ENCODE measurements at places on chromosomes 7 and 10.

GRCh38 chr7:37510043-37510634 is 61.5 kb upstream of the ELMO1 start:
- peak; percentile 28 for DNase-seq

- DNase-seq: peak; percentile 10
These were observed at the start of gene VWDE for GRCh38 chr7:12403287-12404181. VWDE (minus strand) TSS chr7:12403865; CDS start chr7:12403716, 149 bp downstream.

DNA sequence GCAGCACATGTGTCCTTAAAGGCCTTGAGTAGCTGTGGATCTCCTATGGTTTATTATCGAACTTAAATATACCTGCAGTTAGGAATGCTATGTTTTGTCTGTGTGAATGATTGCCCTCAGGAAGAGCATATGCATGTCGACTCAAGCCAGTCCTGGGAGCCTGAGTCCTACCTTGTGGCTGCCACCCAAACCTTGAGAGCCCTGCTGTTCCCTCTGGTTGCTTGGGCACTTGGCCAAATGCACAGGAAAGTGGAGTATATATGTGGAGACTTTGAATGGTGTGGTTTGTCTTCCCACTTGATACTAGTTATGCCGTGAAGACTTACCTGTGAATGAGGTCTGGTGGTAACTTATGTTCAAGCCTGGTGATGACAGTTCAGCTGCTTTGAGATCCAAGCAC is 409.8 kb downstream of the LRMDA start:
- DNase-seq: no peak

GRCh38 chr10:51910189-51910588 is 210.8 kb upstream of the CSTF2T start:
- DNase-seq: no peak

DNA sequence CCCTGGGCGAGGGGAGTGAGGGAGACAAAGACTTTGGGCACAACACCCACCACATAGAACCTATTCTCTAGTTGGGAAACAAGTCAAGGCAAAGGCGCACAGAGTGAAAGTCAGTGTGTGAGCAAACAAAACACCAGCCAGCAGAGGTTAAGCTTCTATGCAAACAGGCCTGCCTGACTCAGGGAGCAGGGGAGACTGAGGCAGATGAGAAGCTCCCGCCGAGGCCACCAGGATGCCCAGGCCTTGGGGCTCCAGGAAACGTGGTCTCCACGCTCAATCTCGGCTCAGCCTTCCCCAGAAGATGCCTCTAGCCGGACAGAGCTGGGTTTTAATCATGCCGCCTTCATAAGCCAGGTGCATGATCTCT is 74.1 kb upstream of the KCNMA1 start:
- no peak for DNase-seq

- DNase-seq: no peak
These were observed 261.6 kb upstream of the AOAH start for GRCh38 chr7:36985866-36986400.

- peak; percentile 35 for DNase-seq
These were observed 62.6 kb upstream of the GHITM start for GRCh38 chr10:84076540-84077195.

GRCh38 chr7:55022002-55022985 is 3.5 kb downstream of the EGFR start:
- no peak for DNase-seq

DNA sequence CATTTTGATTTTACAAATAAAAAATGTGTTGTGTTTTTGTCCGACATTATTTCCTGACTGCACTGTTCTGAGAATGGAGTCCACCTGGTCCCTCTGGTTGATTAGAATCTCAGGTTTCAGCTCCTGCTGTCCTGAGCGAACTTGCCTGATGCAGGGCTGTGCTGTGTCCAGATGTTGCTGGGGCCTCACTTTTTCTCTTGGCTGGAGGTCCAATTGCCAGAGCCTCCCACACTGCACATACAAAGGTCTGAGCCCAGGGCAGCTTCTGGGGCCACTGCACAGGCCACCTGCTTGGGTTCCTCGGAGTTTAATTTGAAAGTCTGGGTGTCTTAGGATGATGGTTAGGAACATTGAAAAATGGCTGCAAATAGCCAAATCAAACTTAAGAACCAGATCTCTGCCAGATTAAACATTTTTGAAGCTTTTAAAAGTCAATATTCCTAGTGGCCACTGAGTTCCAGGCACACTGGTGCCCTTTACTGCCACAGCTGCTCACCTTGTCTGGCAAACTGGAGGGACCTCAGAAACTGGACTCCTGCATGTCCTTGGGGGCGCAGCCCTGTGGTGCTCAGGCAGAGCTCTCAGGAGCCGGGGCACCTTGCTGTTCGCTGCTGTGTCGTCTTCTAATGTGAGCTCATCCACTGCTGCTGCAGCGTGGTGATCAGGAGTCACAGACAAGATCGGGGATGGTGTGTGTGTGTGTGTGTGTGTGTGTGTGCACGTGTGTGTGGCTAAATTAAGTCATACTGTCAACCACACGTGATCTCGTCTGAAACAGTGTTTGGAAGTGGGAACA is 75.0 kb downstream of the WDR37 start:
- no peak for DNase-seq

GRCh38 chr7:25884265-25884828 is 267.7 kb upstream of the NFE2L3 start:
- DNase-seq: no peak

- no peak for DNase-seq
These were observed 1073.4 kb downstream of the LRMDA start for GRCh38 chr10:76504823-76505222.

DNA sequence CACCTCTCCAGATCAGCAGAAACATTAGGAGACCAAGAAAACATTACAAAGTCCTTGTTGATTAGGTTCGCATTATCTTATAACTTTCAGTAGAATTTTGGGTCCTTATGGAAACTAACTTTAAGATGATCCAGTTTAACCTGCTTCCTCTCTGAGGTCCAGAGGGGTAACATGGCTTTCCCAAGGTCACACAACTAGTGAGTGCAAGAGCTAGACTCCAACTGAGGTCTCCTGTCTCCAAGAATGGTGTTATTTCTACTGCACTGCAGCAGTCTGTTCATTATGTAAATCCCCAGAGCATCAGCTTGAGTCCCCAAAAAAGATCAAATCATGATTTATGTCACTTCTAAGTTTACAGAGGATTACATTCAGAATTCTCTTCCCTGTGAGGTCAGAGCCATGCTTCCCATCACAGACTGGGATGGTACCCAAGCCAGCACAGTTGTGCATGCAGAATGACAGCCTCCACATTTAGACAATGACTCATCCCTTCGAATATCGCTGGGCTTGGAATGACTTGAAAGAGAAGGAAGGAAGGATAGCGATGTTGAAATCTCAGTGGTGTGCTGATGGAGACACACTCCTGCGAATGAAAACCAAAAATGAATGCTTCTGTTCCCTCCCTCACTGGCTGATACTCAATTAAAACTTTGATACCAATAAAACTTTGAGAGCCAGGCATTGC is 163.1 kb upstream of the PLXNA4 start:
- peak; percentile 25 for DNase-seq

DNA sequence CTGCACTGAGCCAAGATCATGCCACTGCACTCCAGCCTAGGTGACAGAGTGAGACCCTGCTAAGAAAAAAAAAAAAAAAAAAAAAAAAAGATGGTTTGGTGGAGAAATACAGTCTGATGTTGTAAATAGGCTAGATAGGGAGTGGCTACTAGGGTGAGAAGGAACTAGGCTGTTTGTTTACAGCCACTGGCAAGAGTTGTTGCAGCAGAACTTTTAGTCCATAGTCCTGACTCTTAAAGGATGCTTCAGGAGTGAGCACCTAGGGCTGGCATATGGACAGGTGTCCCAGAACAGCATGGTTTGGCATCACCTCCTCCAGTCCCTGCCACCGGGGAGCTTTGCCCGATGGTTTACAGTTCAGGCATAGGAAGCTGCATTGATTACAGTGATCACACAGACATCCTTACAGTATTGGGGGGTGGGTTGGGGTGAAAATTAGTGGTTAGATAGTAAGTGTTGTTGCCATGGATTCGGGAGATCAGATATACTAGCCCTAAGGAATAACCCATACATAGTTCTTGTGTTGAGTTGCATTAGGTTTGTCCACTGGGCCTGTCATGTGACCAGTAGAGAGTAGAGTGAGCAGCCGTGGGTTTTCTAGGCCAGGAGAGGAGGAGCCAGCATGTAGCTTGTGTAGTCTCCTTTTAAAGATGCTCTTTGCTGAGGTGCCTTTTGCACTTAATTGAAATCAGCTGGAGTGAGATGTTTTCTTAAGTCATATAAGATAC is 35.9 kb downstream of the ZRANB1 start:
- no peak for DNase-seq

- DNase-seq: no peak
These were observed 131.3 kb downstream of the ADK start for GRCh38 chr10:74282151-74282847.

DNA sequence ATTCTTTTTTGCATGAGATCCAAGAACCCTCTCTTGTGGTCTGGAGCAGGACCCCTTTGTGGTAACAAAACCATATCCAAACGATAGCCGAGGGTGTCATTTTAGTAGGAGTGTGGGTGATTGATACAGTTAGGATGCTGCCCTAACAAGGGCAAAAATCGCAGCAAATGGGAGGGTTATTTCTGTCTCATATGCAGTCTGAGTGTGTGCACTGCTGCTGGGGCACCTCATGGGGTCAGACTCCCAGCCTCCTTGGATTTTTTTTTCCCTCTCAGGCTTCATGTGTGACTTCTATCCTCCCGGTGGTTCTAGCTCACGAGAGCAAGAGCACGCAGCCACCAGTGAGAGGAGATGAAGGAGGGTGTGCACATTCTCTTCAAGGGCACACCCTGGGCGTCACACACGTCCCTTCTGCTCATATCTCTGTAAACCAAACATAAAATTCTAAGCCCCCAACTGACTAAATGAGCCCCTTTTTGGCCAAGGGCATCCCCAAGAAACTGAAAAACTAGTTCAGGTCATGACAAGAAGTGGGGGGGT is 28.6 kb upstream of the IL15RA start:
- no peak for DNase-seq

- no peak for DNase-seq
These were observed 229.5 kb downstream of the BICC1 start for GRCh38 chr10:58742141-58742540.

DNA sequence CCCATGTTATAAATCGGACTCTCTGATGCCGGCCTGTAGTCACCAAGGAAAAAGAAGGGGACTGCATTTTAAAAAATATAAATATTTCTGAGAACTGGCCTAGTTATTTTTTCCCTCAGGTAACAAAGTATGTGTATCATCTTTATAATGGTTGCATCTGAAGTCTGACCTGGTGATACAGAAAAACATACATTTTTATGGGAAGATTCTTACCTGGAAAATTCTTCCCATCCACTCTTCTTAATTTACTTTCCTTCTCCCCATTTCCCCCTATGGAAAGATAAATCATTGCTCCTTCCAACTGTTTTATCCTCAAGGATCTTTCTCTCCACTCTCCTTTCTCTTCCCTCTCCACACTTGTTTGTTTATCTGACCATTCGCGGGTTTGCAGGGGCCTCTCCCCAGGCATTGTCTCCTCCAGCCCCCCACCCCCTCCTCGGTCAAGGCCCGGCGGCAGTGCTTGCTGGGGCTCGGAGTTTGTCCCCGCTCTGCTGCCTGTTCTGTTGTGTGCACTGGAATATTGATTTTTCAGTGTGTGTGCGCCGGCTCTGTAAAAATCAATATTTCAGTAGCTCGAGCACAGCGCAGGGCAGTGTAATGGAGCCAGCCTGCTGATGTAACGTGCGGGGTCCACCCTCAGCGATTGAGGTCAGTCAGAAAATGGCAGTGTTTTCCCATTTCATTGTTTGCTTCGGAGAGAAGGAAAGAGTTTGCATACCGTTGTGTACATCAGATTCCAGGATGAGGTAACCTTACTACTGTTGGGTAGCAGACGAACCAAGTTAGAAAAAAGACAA is 199.5 kb upstream of the NFE2L3 start:
- DNase-seq: no peak

- no peak for DNase-seq
These were observed 207.6 kb downstream of the AHR start for GRCh38 chr7:17506095-17506494.

GRCh38 chr7:70415179-70415972 is 716.6 kb upstream of the GALNT17 start:
- no peak for DNase-seq

DNA sequence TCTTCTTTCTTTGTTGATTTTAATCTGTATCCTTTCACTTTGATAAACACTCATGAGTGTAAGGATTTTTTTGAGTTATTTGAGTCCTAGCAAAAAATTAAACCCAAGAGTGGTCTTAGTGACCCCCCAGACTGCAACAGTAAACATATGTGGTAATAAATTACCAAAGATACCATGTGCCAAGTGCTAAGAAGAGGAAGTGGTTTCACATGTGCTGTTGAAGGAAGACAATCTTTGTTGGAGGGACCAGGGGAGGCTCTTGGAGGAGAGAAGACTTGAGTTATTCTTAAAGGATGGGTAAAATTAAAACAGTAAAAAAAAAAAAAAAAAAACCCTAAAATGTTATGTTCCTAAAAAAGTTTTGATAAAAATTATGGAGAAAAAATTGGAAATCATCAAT is 150.2 kb downstream of the SEC23IP start:
- no peak for DNase-seq

GRCh38 chr7:29891766-29892165 is 85.5 kb downstream of the WIPF3 start:
- DNase-seq: no peak

GRCh38 chr10:104807581-104808310 is 166.7 kb downstream of the SORCS3 start:
- no peak for DNase-seq

GRCh38 chr10:123139521-123140163 is 3.9 kb downstream of the HMX3 start:
- no peak for DNase-seq

GRCh38 chr7:29243910-29244655 is 49.5 kb downstream of the CHN2 start:
- DNase-seq: no peak

- DNase-seq: no peak
These were observed 186.9 kb upstream of the MYO3A start for GRCh38 chr10:25747084-25747483.

DNA sequence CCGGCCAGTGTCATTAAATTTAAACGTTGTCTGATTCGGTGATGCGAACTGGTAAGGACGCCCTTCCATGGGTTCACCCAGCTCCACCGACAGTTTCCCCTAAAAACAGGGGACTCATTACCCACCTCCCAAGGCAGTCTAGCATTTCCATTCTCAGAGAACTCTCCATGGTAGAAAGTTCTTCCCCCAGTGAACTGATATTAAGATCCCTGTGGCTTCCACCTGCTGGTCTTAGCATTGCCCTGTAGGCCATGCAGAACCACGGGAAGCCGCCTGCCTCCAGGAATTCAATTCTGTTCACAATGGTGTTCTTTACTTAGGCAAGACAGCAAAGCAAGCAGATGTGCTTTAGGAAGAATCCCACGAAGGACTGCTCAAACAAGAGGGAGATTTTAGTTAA is 128.9 kb upstream of the NANOS1 start:
- DNase-seq: no peak

DNA sequence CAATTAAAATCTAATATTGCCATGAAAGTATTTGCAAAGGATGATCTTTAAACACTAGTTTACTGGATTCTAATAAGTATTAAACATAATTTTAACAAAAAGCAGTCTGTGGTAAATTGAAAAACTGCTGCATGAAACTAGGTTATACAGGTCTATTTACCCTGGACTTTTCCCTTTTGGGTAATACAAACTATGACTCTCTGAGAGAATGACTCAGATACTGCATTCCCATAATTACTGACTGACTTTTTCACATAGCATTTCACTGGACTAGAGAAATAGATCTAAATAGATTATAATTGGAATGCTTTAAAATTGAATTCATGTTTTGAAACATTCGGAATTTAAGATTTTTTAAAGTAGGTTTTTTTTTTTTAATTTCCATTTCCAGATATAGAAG is 395.7 kb downstream of the THSD7A start:
- DNase-seq: no peak

All from ACHN (cell line).